ENCODE measurements at places on chromosomes 11 and 22. TPM values are rescaled to one million over a fixed set of nuclear protein-coding genes. Genes with fewer than 3 reads are reported as not detected.

The CCDC116 gene
- 1.3 TPM for total RNA-seq

The MISFA gene
- 7.6 TPM for total RNA-seq

The SAA2 gene
- total RNA-seq: not detected

The GLYATL2 gene
- not detected for total RNA-seq

The CPT1B gene
- total RNA-seq: 112 TPM

The TMEM191C gene
- total RNA-seq: 4.2 TPM

The TMEM25 gene
- total RNA-seq: 46.1 TPM

The GLYAT gene
- not detected for total RNA-seq

The FGF19 gene
- total RNA-seq: not detected

The ADAMTS8 gene
- 0.96 TPM for total RNA-seq

The KCNE3 gene
- total RNA-seq: 5.0 TPM

Measured in mesothelial cell of epicardium (in vitro differentiated cells).